Occipital lobe (tissue), 3 donors: ENCODE measurements at places on chromosomes 5 and 9.

- DNase-seq = no peak
These were observed 188.3 kb upstream of the MEF2C start for GRCh38 chr5:89071101-89071940.

- DNase-seq = no peak
These were observed 56.9 kb upstream of the RASEF start for GRCh38 chr9:83119873-83120272.

GRCh38 chr5:140926443-140927227 lies 536 bp downstream of the PCDHAC1 start:
- peak; percentile 76 for DNase-seq

DNA sequence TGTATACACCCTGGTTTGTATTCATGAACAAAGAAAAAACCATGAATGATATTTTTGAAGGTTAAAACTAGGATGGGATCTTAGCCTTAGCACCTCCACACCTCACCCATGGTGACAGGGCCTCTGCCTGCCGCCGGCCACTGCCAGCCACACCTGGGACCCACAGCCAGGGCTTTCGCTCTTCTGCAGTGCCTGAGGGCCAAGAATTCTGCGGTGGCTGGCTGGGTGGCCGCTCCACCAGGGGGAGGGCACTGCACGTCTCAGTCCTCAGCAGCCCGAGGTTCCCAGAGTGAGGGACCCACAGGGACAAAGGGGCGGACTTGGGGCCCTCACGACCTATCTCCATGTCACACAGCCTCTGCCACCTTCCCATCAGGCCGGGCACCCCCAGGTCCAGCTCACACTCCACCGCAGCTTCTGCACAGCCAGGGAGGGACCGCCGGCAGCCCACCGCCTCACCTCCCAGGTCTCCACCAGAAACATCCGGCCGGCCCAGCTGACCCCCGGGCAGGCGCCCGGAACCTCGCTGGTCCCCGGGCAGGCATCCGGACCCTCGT lies 6.9 kb downstream of the EXD3 start:
- DNase-seq = no peak

- no peak for DNase-seq
These were observed 137.6 kb downstream of the DRD1 start for GRCh38 chr5:175306381-175306780.

- no peak for DNase-seq
These were observed 246.1 kb upstream of the TUT7 start for GRCh38 chr9:86600291-86600690.

DNA sequence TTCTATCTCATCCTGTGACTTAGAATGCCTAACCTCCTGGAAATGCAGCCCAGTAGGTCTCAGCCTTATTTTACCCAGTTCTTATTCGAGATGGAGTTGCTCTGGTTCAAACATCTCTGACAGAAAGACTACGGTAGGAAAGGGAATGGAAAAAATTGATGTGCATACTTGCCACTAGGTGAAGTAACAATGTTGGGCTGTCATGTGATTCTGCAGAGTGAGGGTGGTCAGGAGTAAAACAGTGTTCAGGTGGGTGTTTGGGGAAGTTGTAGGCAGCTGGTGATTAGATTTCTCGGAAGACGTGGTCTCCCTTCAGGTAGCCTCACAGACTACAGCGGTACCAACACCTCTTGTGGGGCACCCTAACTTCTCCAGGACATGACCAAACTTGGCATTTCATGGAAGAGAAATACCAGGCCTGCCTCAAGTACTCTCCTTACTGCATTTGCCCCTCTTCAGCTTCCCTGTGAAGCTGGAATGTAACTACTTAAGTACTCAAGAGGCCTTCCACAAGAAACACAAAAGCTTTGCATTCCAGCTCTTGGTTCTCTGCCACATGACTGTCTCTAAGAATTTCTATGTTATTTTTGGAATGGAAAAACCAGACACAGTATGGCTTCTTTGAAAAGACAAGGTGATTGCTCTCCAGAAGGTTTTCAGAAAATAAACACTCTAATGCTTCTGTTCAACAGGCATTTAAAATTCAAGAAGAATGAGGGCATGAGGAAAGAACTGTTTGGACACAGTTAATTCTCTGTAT lies 17.4 kb upstream of the ENTREP1 start:
- DNase-seq = no peak

DNA sequence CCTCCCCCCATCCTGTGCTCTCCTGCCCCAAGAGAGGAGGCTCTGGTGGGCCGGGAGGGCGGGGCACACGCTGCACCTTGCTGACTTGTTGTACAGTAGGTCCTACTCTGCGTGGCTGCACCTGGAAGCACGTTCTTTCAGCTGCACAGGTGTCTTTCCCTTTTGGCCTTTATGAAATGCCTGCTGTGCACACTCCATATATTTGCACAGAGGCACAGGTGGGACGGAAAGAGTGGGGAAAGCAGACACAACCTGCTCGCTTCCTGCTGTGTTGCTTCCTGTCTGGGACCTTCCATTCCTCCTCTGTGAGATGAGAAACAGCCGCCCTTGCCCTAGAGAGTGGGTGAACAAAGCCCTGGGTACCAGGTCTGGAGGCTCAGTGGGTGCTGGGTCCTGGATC lies 4.8 kb downstream of the USP20 start:
- DNase-seq = no peak

DNA sequence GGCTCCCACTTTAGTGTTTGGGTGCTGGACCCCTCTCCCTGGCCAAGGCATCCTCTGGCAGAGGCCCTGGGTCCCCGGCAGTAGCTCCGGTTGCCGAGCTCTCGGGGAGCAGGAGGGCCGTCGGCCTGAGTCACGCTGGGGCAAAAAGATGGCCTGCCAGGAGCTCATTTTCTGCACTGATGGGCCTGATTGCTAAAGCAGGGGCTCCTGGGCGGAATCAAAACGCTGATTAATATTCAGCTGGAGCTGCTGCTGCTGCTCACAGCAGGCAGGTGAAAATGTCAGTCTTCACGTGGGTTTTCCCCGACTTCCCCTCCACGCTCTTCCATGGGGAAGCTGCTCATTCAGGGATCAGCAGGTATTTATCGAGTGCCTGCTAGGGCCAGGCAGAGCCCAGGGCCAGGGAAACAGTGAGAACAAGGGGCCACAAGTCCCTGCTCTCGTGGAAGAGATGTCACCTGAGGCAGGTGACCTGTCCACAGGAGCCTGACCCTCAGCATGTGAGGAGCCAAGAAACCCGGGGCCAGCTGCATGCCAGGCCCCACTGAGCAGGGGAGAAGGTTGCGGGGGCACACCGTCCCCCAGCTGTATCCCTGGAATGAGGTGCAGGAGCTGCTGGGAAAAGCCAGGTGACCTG lies 22.1 kb downstream of the LAMC3 start:
- DNase-seq = no peak
